ENCODE measurements at places on chromosomes 13 and 19.

- no peak for DNase-seq
Measured at GRCh38 chr19:18839465-18840287, 7.9 kb downstream of the UPF1 start.

DNA sequence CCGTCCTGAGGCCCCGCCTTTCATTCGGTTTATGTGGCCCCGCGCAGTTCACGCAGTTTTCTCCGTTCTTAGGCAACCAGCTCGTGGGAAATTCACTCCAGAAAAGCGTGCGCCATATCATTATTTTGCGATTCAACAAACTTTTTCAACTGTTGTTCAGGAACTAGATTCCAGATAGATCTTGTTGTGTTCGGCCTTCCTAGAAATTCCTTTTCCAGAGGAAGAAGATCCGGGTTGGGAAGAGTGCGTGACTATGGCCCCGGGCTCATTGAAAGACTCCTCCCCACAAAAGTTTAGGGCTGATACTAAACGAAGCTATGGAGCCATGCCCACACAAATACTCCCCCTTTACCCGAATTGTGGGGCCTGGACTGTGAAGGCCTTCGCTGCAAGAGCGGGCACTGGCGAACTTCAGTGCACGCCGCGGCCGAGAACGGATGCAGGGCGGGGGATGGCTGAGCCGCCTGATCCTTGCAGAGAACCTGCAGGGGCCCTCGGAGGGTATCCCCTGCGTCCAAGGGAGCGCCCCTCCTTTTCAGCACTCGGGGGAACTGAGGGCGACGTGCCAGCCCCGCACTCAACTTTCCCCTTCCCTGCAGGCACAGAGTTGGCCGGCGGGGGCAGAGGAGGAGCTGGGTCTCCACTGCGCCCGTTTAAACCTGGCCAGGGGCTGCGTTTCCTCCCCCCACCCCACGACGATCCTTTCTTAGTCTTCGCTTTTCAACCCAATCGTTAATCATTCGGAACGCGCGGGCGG is 904 bp upstream of the SOX1 start:
- DNase-seq, result no peak

GRCh38 chr13:97235549-97236231 is 13.6 kb downstream of the MBNL2 start:
- no peak for DNase-seq

- DNase-seq, result no peak
Measured at GRCh38 chr13:80389073-80390038, 48.4 kb upstream of the SPRY2 start.

GRCh38 chr13:66926851-66927524 is 303.1 kb downstream of the PCDH9 start:
- DNase-seq, result no peak

GRCh38 chr13:99432609-99433542 is 68.4 kb upstream of the TM9SF2 start:
- DNase-seq, result peak; percentile 93

DNA sequence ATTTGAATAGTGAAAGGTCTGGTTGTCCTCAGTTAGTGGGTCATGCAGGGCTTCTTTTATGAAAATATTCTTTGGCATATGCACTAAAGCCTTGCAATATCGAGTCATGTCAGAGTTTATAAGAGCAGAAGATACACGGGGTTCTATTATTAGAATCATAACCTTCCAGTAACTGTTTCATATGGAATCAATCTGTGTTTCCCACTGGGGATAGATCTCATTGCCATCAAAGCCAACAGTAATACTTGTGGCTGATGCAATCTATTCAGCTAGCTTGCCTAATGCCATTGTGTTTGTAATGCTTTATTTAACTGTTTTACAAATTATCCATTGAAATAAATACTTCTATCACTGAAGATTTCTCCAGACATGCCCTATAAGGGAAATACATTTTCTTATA is 746.9 kb upstream of the PCDH9 start:
- no peak for DNase-seq

DNA sequence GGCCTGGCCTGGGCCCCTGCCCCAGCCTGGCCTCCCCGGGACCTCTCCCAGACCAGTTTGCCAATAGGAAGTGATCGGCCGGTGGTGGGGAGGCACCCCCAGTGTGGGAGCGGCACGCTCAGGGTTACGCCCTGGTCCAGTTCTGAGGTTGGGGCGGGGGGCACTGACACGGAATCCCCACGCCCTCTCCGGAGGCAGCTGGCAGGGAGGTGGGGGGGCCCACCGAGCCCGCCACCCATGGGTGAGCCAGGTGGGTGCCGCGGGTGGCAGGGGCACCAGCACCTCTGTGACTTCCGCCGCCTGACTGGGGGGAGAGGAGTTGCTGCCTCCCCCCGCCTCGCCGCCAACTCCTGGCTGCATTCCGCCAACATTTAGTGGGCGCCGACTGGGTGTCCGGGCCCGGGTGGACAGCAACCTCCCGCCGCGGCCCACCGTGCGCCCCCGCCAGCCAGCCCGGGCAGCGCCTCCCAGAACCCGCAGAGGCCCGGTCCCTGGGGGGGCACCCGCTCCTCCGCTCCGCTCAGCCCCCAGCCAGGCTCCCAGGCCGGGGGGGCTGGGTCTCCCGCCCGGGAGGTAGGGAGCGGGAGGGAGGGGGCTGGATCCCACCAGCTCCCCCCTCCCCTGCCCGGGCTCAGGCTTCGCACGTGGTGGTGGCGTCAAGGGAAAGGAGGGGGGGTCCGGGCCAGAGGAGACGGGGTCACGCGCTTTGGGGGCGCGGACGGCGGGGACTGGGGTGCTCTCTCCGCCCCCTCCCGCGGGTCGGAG is 2.0 kb downstream of the ZBTB7A start:
- DNase-seq, result peak; percentile 54

DNA sequence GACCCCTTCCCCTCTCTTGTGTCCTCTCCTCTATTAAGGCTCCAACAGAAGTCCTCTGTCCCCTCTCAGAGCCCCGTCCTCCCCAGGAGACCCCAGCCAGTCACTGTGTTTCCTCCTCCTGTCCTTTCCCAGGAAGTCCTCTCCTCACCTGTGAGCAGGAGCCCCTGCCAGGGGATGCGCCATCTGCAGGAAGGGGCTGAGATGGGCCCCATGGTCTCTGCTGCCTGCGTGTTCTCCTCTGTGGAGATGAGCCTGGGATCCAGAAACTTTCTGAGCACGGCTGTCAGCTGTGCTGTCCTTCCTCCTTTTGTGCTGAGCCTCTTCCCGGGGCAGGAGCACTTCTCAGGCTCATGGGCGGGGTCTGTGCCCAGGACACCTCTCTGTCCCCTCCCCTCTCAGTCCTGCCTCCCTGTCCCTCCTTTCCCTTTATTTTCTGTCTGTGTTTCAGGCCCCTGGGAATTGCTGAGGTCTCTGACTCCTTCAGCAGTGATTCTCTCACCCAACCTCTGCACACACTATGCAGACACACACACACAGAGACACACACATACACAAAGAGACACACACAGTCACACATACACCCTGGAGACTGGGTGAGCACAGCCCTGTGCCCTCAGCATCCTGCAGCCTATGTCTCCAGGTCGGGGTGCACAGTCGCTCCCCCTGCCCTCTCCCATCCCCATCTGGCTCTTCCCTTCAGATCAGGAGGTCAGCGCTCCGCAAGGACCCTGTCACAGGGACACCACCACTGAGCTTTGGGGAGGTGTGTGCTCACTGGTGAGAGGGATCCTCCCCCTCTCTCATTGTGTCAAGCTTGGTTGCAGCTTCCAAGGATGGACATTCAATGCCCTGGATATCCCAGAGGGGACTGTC is at the start of gene CEACAM8:
CEACAM8 (minus strand) TSS at position 308 of the 873 bp plus-strand sequence; CDS start at position 212, 96 bp downstream.
- DNase-seq, result no peak

GRCh38 chr19:46225558-46226004 is 4.0 kb upstream of the IGFL1 start:
- DNase-seq, result peak; percentile 12

DNA sequence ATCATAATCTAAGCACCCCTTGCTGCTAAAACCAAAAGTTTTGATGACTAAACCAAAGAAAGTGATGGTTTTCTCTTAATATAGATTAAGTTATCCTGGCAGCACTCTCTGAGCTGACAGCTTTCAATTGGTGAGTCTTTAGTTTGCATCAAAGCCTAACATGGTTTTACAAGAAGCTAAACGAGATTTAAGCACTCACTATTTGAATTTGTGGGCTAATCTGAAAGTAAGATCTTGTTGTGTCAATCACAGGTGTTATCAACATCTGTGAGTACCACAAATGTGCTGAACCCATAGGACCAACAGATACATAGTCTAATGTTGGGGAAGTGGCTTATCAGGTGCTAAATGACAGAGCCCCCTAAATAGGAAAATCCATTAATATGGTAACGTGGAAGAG is 223.9 kb downstream of the LHFPL6 start:
- no peak for DNase-seq

DNA sequence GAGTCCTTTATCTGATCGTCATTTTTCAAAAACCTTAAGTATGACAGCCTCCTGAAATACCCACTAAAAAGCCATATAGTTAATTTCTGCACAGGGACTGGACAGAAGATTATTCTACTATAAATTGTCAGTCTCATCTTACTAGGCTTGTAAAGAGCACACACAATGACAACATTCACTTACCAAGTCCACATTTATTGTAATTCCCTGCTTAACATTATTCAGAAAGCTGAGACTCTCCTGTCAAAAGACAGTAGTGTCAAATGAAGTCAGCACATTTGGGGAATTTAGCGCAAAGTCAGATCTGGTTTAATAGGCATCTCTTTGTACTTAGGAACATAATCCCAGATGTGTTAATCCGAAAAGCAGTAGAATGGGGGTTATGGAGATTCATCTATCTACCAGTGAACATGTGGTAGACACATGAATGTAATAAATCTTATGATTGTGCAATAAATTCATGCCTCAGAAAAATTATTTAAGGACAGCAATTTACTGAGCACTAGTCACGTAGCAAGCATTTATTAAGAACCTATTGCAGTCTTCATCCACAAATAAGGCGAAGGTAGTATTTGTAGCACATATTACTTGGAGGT is 224.6 kb upstream of the GPC6 start:
- no peak for DNase-seq

DNA sequence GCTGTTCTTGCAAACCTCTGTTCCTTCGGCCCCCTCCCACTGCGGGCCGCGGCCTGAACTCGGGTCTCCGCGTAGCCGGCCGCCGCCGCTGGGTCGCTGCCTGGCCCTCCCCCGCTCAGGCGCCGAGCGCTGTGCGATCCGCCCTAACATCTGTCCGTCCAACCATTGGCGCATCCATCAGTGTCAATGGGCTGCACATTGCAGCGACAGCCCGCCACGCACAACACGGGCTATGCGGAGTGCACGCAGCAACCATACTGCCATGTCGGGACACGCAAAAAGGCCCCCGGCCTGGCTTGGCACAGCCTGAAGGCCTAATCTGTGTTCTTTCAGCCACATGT is 2.6 kb upstream of the TSHZ3 start:
- no peak for DNase-seq

GRCh38 chr13:42383025-42383424 is 111.1 kb downstream of the AKAP11 start:
- no peak for DNase-seq

DNA sequence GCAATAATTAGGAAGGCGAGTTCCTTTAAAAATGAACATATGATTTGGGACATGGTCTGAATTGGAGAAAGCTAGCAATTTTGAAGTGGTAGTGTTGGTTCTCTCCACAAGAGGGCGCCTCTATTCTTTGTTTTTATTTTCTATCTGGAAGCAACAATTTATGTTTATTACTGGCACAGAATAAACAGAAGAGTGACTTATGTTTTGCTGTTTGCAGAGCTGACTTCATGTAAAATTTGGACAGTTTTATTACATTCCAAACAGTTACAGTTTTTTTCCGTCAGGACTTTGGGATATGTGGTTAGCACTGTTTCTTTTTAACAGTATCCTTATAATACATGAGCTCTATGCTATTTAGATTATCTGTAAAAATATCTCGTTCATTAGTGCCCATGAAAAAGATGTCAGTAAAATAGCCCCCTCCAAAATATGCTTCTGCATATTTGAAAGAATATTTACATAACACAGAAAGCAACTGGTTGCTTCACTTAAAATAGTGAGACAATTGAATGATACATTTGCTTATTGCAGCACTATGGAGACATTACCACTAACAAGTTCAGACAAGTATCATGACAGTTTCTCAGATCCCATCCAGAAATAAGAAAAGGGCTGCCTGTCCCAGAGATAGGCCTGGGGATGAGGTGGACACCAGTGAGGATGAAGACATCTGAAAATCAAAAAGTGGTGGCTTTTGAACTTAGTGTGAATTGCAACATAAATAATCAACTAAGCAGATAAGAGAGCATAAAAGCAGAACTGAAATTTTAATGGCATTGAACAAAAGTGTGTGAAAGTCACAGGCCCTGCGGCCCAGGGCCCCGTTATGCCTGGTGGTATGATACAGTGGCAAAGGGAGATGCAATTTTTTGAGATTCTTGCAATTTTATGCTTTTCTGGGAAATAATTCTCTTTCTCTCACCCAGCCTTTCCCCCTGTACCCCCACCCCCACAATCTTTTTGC is 32.3 kb upstream of the FGF9 start:
- DNase-seq, result no peak

- DNase-seq, result no peak
Measured at GRCh38 chr19:40270362-40271089, 14.6 kb downstream of the AKT2 start.

GRCh38 chr19:39497996-39498797 is 550 bp upstream of the DLL3 start:
- peak; percentile 13 for DNase-seq

DNA sequence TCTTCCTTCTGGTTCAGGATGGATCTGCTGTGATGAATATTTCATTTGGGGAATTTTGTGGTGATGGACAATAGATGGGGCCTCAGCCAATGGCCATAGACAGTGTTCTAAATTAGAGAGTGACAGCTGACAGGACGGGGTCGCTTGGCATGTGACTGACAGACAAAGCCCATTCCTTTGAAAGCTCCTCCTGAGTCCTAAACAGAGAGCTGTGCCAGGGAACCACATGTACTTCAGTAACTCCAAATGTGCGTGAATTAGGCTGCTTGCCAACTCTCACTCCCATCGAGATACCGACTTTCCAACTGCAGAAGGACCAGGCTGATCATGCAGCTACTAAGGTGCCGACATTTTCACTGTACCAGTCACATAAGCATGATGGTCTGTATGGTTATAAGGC is 187.7 kb downstream of the SHISA2 start:
- DNase-seq, result no peak

DNA sequence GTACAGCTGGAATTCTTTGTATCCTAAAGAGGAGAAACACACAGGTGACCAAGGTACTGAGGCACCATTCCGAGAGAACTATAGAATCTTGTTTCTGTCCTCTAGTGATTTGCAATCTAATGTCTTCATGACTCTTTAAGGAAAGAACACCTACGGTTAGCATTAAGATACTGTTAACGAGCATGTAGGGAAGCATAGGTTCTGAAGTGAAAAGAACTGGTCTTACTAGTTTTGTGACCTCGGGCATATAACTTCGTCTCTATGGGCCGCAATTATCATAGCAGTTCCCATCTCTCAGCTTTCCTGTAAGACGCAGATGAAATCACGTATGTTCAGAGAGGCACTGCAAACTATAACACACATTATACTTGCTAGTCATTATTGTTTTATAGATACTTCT is 193.0 kb upstream of the NBEA start:
- no peak for DNase-seq

- no peak for DNase-seq
Measured at GRCh38 chr13:64556376-64556775, 2673.8 kb downstream of the PCDH9 start.

All from activated naive CD8-positive, alpha-beta T cell treated with anti-CD3 and anti-CD28 coated beads for 36 hours (primary cell).